ENCODE measurements at places on chromosomes 2 and 18.

GRCh38 chr2:205474741-205475415 is 207.4 kb upstream of the NRP2 start:
- DNase-seq, result no peak

GRCh38 chr2:29174937-29175336 is 59.7 kb downstream of the CLIP4 start:
- DNase-seq, result no peak

- DNase-seq, result no peak
Observed at GRCh38 chr2:20425884-20426283, 21.0 kb upstream of the RHOB start.

- DNase-seq, result no peak
Observed at GRCh38 chr2:173146590-173146989, 70.9 kb downstream of the MAP3K20 start.

DNA sequence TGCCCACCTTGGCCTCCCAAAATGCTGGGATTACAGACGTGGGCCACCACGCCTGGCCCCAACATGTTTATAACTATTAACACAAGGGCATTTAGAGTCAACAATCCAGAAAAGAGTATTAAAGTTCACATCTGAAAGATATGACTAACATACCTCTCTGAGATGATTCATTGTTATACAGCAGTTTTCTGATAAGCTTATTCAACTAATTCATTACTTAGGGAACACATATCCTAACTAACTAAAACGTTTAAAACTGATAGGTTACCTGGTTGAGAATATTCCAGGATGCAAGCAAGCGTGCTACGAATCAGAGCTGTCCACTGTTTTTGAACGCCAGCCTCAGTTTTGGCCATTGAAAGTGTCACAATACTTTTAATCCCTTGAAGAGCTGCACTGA is 34.0 kb upstream of the STRN start:
- DNase-seq, result no peak

DNA sequence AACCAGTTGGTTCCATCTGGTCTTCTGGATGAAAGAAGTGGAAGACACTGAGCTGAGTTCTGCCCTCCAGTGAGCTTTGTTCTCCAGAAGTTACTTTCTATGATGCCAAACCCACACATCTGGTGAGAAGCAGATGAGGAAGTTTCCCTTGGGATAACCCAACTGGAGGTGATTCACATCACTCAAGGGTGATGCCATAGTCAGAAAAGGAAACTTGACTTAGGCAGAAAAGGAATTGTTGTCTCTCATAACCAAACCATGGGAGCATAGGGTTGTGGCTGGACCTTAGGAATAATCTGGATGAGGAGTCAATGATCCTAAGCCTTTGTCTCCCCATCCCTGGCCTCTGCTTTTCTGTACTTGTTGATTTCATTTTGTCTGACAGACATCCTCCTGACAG is 43.7 kb downstream of the CDC42EP3 start:
- DNase-seq, result no peak

- DNase-seq, result no peak
Observed at GRCh38 chr2:219557791-219558785, 13.3 kb downstream of the OBSL1 start.

DNA sequence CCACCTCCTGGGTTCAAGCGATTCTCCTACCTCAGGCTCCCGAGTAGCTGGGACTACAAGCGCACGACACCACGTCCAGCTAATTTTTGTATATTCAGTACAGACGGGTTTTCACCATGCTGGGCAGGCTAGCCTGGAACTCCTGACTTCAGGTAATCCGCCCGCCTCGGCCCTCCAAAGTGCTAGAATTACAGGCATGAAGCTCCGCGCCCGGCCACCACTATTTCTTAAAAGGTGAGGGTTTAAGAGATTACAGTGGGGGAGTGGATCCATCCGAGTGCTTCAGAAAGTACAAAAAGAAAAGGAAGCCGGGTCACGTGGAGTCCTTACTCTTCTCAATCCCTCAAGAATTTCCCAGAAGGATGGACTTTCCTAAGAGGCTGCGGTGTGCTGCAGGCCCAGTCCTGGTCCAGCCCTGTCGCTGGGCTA is 146.9 kb downstream of the ANKRD44 start:
- no peak for DNase-seq
